ENCODE measurements at places on chromosomes 16 and 17.

GRCh38 chr17:72901657-72902056 lies 190.8 kb downstream of the SLC39A11 start:
- no peak for DNase-seq

DNA sequence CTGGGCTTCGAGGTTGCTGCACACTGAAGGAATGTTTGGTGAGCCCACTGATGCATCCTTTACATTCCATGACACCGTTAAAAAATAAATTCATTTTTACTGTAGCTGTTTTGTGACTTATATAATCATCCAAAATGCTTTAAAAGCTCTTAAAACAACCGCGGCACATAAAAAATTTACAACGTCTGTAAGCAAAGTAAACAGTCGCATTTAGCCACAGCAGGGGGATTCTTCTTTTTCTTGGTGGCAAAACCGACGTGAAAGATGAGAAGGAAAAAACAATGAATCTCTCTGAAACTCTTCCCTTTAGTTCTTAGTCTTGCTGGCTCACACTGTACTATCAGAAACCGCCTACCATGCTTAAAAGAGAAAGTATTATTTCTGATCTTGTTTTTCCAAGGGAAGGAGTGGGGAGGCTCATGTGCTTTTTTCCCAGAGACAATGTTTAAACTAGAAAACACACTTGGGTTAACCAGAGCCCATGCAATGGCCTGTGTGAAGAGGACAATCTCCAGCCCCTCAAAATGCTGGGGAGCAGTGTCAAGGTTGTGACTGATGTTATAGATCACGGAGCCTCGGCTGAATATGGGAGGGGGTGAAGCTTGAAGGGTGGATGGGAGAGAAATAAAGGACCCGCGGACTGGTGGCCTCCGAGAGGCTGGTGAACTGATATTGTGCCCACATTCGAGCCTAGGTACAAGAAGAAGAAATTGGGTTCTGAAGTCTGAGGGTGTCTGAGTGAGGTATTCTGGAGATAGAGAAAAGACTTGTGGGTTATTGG lies 91.1 kb downstream of the IRF8 start:
- no peak for DNase-seq

DNA sequence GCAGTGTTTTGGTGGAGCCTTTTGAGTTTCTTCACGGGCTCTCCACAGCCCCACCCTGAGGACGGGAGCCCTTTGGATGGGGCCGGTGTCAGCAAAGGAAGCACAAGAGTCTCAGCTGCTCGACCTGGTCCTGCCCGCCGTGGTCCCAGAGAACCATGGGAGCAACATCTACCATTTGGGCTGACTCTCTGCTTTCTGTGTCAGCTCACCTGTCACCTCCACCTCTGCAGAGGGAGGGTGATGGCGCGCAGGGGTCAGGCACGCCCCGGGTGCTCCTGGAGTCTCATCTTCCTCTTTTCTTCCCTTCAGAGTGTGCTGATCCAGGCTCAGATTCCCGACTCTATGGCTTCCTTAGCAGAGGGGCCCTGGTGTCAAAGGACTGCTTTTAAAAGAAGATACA lies 171.7 kb downstream of the LAT start:
- no peak for DNase-seq

GRCh38 chr16:85501900-85502299 lies 111.2 kb upstream of the GSE1 start:
- no peak for DNase-seq

DNA sequence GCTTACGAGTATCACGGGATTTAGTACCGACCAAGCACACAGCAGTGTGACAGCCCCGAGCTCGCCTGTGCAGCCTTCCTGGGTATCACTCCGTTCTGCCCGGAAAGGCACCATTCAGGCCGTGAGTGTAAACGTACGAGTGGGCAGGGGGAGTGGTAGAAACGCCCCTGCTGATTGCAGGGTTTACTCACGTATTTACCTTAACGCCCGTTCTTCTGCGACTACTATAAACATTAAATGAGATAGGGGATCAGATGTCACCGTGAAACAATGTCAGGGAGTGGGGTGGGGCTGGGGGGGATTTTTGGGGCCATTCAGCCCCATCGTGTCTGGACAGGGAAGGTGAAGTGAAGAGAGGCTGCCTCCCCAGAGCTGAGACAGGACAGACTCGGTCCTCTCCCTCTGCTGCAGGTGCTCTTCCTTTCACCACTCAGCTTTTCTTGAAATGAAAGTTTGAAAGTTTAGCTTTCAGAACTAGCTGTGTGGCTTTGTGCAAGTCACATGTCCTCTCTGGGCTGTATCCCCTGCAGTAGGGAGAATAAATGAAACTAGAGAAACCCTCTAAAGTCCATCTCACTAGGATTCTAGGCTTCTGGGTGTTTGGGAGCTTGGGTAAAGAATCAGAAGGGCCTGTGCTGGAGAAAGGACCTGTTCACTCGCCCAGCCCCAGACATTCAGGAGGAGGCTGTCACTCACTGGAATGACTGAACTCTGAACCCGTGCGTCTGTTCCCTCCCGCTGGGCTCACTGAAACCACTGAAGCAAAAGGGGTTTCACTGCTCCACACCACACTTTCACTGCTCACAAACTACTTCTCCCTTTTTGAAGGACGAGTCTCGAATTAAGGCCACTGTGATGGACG lies 66.7 kb downstream of the RPA1 start:
- no peak for DNase-seq

DNA sequence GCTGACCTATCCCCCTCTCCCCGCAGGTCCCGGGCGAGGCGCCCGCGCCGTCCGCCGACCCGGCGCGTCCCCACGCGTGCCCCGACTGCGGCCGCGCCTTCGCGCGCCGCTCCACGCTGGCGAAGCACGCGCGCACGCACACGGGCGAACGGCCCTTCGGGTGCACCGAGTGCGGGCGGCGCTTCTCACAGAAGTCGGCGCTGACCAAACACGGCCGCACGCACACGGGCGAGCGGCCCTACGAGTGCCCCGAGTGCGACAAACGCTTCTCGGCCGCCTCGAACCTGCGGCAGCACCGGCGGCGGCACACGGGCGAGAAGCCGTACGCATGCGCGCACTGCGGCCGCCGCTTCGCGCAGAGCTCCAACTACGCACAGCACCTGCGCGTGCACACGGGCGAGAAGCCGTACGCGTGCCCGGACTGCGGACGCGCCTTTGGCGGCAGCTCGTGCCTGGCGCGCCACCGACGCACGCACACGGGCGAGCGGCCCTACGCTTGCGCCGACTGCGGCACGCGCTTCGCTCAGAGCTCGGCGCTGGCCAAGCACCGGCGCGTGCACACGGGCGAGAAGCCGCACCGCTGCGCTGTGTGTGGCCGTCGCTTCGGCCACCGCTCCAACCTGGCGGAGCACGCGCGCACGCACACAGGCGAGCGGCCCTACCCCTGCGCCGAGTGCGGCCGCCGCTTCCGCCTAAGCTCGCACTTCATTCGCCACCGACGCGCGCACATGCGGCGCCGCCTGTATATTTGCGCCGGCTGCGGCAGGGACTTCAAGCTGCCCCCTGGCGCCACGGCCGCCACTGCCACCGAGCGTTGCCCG lies 10.3 kb downstream of the ZNF771 start:
- DNase-seq = peak; percentile 92

GRCh38 chr16:14586637-14587305 lies 43.3 kb downstream of the PARN start:
- no peak for DNase-seq

GRCh38 chr17:8467527-8467926 lies 31.8 kb downstream of the NDEL1 start:
- DNase-seq = no peak
